ENCODE measurements at places on chromosomes 4 and X.

- DNase-seq: no peak
These were observed 2.1 kb upstream of the PITX2 start for GRCh38 chr4:110624904-110625494.

DNA sequence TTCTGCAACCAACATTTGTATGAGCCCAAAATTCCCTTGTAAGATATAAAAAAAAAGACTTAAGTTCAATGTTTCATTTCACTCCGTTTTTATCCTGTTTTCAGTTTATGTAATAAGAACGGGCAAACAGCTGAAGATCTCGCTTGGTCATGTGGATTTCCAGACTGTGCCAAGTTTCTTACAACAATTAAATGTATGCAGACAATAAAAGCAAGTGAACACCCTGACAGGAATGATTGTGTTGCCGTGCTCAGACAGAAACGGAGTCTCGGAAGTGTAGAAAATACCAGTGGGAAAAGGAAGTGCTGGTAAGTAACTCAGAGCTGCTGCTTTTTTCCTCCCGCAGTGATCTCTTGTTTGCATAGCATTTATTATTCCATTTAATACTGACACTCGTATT, 2.8 kb downstream of the ANKRD37 start:
- DNase-seq: no peak

GRCh38 chrX:149715468-149715867, 3.6 kb downstream of the MAGEA11 start:
- no peak for DNase-seq

DNA sequence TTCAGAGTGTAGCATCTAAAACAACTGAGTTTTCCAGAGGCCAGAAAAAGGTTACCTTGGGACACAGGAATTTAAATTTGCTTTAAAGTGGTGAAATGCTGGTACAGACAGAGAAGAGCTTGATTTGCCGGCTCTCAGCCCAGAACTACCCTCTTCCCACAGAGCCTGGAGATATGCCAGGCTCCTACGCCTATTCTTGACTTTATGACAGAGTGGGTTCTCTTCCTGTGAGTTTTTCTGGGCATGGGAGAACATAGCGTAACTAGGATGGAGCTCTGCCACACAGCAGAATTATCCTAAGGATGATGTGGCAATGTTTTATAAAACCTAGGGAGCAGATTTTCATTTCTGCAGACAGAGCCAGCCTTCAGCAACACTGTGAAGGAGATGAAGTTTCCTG, 241.8 kb downstream of the GRIA3 start:
- no peak for DNase-seq

GRCh38 chrX:103253608-103254007, 1.3 kb downstream of the TCEAL8 start:
- no peak for DNase-seq
